ENCODE measurements at places on chromosomes 1 and 21. TPM values are rescaled to one million over a fixed set of nuclear protein-coding genes. Genes with fewer than 3 reads are reported as not detected.

GRCh38 chr1:200535605-200536004 lies 84.9 kb downstream of the KIF14 start:
- peak; percentile 63 for DNase-seq

DNA sequence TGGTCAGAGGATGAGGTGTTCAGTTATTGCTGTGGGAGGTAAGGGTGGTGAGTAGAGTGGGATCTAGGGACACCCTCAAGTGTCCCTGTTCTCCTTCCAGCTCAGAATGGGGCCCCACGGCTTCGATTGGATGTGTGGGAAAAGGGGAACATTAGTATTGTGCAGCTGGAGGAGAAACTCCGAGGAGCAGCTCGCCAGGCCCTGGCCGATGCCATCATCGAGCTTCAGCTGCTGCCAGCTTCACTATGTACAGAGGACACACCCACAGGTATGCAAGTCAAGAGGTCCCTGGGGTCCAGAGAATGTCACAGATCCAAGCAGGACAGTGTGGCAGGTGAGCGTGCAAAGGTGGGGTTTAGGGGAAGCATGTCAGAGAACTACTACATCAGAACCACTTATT lies 13.9 kb downstream of the HYI start:
- DNase-seq = no peak

DNA sequence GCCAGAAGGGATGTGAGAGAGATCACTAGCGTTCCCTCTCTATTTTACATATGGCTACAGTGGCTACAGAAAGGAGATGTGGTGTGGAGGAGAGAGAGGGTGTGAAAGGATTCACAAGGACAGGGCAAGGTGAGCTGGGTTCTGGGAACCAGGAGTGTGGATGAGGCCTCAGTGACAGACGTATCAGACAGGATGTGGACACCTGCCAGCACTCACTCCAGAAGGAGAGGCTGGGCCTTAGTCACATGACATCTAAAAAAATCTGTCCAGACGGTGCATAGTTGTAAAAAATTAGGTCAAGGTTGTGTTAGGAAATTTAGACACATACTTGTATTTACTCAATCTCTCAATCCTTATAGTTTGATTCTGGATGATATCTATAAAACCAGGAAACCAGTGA lies 10.6 kb downstream of the TRIM67 start:
- DNase-seq = no peak

DNA sequence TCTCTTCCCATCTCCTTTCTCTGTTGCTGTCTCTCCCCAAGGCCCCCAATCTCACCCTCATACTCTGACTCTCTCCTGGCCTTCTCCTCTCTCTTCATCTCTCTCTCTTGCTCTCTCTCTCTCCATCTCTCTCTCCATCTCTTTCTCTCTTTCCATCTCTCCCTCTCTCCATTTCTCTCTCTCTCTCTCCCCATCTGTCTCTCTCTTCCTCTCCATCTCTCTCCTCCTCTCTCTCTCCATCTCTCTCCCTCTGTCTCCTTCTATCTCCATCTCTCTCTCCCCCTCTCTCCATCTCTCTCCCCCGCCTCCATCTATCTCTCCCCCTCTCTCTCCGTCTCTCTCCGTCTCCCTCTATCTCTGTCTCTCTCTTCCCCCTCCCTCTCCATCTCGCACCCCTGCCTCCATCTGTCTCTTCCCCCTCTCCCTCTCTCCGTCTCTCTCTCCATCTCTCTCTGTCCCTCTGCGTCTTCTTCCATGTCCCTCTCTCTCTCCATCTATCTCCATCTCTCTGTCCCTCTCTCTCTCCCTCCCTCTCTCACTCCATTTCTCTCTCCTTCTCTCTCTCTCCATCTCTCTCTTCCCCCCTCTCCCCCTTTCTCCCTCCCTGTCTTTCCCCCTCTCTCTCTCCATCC lies 16.0 kb upstream of the EPHA8 start:
- DNase-seq = no peak

The CNKSR1 gene
- 28.1 TPM for total RNA-seq

The C1QC gene
- total RNA-seq = not detected

The DDR2 gene
- total RNA-seq = 0.34 TPM

Data from Calu3 (cell line).